Epithelial cell of proximal tubule (primary cell): ENCODE measurements at places on chromosomes 5 and 9. TPM values are rescaled to one million over a fixed set of nuclear protein-coding genes. Genes with fewer than 3 reads are reported as not detected.

DNA sequence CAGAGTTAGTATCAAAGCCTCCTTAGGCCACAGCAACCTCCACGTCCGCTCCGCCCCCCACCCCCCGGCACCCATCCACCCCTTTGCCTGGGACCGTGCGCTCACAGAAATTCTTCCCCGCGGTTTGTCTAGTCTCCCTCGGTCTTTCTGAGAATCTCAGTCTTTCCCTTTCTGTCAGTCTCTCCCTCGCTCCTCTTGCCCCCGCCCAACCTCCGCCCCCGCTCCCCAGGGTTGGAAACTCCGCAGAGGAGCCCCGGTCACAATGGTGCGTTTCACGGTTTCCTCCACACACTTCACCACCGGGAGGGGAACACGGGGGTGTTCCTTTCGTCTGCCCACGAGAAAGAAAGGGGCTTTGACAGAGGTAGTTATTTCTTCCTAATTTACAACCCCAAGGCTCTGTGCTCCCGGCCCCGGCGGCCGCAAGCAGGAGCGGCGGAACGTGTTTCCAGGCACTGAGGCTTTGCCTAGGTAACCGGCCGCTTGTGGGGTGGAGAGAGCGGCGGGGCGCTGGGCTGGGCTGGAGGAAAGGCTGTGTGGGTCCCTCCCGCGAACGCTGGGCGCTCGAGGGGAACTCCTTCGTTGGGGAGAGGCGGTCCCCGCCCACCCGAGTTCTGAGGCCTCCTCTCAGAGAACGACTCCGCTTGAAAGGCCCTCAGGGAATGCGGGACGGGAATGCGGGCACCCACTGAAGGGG is 2.1 kb downstream of the NR4A3 start:
- no peak for DNase-seq

DNA sequence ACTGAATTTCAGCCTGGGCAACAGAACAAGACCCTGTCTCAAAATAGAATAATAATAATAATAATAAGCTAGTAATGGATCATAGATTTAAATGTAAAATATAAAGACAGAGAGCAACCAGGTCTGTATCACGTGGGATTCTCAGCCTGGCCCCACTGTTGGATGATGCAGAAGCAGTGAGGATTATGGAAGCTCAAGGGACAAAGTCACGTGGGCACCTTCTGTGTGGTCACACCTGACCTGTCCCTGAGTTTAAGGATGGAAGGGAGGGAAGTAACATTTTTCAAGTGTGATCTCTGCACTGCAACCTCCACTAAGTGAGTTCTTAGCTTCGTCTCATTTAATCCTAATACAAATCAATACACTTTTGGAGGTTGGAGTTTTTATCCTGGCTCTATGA is 212.5 kb upstream of the IER5L start:
- no peak for DNase-seq

DNA sequence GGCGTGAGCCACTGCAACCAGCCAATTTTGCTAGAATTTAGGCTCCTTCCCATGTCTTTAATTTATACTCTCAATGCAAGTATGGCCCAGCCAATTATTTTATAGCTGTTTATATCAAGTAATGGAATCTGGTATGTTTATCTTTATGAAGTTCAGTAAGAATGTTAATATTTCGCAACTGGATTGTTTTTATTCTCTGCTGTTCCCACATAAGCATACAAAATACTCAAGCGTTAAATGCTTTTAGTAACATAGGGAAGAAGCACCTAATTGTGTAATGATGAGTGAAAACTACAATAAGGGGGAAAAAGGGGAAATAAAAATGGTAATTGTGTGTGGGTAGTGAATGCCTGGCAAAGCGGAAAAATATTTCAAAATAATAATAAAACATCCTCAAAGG is 21.3 kb downstream of the PWWP2A start:
- DNase-seq = no peak

DNA sequence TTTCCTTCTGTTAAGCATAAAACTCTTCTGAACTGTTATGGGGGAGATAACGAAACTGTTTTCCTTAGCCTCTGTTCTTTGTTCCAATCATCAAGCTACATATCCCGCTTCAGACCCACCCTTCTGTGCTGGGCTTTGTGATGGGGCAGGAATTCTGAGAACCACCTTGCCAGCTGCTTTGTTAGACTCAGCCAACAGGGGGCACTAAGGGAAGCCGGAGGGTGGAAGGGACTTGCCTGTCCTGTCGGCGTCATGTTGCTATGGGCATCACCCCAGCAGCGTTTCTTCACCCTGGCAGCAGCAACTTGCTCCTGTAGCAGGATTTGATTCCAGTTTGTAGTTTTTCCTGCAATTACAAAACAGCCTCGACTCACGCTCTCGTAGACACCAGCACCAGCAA is 169.1 kb downstream of the CAAP1 start:
- DNase-seq = no peak

DNA sequence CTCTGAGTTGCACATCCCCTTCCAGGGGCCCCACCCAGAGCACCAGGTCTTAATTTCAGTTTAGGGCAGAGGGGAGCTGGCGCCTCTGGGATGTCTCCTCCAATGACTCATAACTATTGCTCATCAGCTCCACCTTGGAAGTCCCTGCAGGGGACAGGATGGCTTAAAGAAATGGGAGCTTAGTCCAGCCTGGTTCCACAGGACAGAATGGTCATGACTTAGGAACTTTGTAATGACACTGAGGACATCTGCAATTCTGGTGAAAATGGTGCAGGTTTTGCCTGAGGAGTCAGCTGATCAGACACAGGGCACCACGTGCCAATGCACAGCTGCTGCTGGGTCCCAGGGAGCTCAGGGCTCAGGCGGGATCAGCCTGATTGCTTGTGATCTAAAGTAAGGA is 16.4 kb upstream of the PPP1R26 start:
- no peak for DNase-seq

DNA sequence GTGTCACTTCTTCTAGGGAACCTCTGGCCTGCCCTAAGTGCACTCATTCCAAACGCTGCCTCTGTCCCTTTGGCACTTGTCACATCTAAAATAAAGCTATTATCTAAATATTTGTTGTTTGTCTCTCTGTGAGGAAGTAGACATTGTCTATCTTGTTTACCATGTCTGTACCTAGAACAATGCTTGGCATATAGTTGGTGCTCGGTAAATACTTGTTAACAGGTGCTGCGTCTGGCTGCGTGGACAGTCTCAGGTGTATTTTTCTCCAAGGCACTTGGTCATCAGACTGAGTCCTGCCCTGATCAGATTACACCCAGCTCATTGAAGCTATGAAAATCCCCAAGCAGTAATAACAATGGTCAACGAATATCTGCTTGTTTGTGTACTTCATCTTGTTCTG is 174.9 kb upstream of the SMIM23 start:
- DNase-seq = no peak

- no peak for DNase-seq
Observed at GRCh38 chr5:93874491-93874890, 133.1 kb upstream of the POU5F2 start.

DNA sequence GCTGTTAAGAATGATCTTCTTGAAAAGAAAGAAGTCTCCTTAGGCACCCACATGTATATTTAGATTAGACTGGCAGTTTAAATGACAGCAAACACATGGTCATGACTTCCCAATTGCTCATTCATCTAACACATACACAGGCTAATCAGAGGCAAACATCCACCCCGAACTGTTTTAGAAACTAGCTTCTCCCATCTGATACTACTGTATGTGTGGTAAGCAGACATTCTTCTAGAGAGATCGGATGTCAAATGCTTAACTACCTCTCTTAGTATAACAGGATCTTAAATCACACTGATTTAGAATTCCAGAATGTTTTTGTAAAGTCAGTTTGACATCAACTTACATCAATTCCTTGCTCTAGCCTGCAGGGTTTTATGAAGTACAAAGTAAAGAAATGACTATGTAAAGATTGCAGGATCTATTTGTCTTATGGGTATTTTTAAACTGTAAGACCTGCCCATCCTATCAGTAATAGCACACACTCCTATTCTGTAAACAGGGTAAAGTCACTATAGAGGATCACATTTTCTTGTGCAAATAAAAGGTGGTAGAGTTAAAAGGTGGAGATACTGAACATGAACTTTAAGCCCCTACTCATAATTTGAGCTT is 239.7 kb downstream of the MLLT3 start:
- no peak for DNase-seq

DNA sequence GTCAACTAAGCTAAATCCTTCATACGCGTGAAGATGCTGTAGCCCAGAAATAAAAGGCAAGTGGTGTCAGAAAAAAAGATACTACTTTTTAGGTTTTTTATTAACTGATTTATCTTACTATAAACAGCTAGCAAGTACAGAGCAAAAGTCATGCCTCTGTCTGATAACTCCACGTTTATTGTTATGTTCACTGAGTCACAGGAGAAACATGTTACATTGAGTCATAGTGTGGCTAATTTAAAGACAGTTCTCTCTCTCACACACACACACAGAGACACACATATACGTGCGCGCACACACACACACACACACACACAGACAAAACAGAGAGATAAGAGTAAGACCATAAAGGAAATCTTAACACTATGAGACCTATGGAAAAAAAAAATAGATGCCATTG is 770.0 kb upstream of the CDH10 start:
- DNase-seq = no peak

- DNase-seq = no peak
Observed at GRCh38 chr9:128088253-128088945, 20.4 kb downstream of the SLC25A25 start.

GRCh38 chr9:113219969-113220368 is 1.1 kb downstream of the FKBP15 start:
- DNase-seq = no peak

GRCh38 chr9:98280574-98280973 is 25.1 kb upstream of the TBC1D2 start:
- DNase-seq = no peak

DNA sequence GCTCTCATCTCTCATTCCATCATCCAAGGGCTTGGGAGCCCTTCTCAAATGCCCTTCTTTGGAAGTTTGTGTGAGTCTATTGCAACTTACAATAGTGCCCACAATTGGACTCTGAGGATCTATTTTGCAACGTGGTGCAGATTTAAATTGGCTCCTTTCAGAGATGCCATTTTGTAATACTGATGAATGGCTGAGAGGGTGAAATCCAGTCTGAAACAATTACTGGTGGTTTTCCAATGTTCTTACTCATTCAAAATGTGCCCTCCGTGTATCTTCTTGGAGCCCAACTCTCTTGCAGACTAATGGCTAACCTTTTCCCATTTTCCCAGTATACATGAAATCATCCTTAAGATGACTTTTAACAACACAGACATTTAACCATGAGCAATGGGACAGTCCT is 6.1 kb downstream of the ZNF462 start:
- no peak for DNase-seq

- DNase-seq = no peak
Observed at GRCh38 chr5:98308960-98309359, 464.5 kb upstream of the RGMB start.

GRCh38 chr9:76883341-76883855 is 22.5 kb downstream of the PRUNE2 start:
- DNase-seq = no peak

- no peak for DNase-seq
Observed at GRCh38 chr5:114418176-114419066, 56.6 kb downstream of the KCNN2 start.

DNA sequence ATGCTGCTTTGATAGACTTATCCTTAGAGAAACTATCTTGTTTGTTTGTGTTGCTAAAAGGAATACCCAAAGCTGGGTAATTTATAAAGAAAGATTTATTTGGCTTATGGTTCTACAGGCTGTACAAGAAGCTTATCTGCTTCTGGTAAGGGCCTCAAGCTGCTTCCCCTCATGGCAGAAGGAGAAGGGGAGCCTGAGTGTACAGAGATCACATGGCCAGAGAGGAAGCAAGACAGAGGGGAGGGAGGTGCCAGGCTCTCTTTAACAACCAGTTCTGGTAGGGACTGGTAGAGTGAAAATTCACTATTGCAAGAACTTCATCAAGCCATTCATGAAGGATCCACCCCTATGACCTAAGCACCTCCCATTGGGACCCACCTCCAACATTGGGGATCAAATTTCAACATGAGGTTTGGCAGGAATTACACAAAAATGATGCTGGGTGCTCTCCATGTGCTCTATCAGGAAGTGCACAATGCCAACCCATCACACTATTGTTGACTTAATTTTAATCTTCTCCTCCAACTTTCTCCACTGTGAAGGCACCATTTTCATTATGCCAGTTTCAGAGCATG is 115.1 kb upstream of the SHB start:
- no peak for DNase-seq

- no peak for DNase-seq
Observed at GRCh38 chr5:39328731-39329130, 35.6 kb downstream of the C9 start.

- DNase-seq = no peak
Observed at GRCh38 chr5:107199756-107200155, 471.0 kb downstream of the EFNA5 start.

DNA sequence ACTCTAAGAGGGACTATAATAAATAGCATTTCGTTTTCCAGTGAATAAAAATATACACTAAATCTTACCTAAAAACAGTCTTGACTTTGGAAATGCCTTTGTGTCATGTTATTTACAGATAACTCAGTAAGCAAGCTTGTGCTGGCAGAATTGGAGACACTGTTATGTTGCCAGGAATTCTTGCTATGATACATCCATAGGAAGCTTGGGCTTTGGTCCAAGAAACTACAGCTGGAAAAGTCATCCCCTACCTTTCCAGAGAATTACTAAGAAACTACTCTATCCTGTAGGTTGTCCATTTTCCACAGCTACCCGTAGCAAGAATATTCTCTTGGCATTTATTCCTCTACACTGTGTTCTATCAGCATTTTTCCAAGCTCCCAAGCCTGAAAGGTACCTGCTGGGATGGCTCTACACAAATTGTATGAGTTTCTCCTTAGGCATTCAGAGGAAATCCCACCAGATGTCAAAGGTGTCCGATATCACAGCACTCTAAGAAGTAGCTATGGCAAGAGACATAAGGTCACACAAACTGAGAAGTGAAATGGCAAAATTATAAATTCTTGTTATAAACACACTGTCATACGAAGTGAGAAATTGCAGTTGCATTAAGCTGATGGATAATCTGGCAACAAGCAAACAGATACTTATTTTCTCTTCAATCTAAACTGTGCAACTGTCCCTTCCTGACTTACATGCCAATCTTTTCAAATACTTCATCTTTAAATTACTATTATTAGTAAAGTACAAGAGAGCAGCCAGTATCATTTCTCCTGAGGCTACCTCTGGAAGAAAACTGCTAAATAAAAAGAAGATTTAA is 68.5 kb downstream of the MCTP1 start:
- no peak for DNase-seq

GRCh38 chr5:137205231-137206027 is 293.7 kb downstream of the SPOCK1 start:
- DNase-seq = no peak

LYRM7 gene
- 1.5 and 4.2 TPM in 2 replicates for total RNA-seq

FBN2 gene
- 7.6 and 19.0 TPM in 2 replicates for total RNA-seq

ZDHHC11B gene
- 0.29 TPM in 1 of 2 replicates, not detected in the other for total RNA-seq

KCNT1 gene
- not detected in 2 replicates for total RNA-seq

CYLC2 gene
- not detected in 2 replicates for total RNA-seq

NR5A1 gene
- not detected in 2 replicates for total RNA-seq

OR2S2 gene
- total RNA-seq = not detected in 2 replicates

PHF24 gene
- total RNA-seq = 0.12 TPM in 1 of 2 replicates, not detected in the other

CMYA5 gene
- total RNA-seq = 0.35 and 2.8 TPM in 2 replicates

SLC26A2 gene
- 10.3 and 11.9 TPM in 2 replicates for total RNA-seq

TMEM167A gene
- 42.1 and 46.7 TPM in 2 replicates for total RNA-seq

GABBR2 gene
- total RNA-seq = 0.51 and 0.75 TPM in 2 replicates

GLRA1 gene
- total RNA-seq = not detected in 2 replicates
